ENCODE measurements at places on chromosomes 16 and 17.

- DNase-seq, result no peak
Observed at GRCh38 chr17:32940706-32941390, 12.9 kb downstream of the TMEM98 start.

DNA sequence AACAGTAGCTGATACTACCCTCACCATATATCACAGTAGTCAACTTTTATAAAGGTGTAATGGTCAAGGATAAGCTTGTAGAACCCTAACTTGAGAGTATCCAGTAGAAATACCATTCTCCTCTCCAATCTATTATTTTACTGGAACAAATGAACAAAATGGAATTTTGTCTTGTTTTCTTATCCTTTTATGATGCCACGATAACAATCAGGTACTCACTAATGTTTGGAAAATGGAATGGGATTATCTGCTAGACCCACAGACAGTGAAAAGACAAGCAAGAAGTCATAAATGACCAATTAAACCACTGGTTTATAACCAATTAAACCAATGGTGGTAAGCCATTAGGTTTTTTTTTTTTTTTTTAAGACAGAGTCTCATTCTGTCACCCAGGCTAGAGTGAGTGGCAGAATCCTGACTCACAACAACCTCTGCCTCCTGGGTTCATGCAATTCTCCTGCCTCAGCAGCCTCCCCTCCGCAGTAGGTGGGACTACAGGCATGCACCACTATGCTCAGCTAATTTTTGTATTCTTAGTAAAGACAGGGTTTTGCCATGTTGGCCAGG, 10.4 kb downstream of the GPATCH8 start:
- no peak for DNase-seq

- no peak for DNase-seq
Observed at GRCh38 chr17:47729476-47729875, 3.6 kb upstream of the TBX21 start.

GRCh38 chr16:60110531-60110930, 1376.4 kb upstream of the GOT2 start:
- DNase-seq, result no peak

- DNase-seq, result peak; percentile 57
Observed at GRCh38 chr17:77109764-77110359, 30.9 kb upstream of the SEC14L1 start.

DNA sequence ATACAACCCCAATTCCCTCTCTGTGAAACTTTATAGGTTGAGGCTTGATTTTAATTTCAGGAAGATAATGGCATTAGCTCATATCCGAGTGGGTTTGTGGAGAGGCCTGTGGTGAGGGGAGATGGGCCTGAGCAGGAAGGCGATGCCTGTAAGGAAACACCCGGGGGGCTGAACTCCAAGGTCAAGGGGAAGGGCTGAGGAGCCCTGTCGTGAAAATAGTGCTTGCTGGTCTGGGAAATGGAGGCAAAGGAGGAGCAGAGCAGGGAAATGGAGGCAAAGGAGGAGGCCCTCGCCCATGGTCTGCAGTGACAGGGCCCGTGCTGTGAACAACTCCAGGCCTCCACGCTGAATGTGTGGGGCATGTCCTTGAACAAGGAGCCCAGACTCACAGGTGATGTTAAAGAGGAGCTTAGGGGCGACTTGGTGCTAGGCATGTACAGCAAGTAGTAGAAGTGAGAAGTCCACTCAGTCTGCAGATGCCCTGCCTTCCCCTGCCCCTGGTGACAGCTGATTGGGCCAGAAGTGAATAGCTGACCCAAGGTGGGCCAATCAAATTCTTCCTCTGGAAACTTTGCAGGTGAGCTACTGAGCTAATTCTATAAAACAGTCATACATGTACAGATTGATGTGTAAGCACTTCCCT, 38.1 kb downstream of the MRPS23 start:
- DNase-seq, result no peak

DNA sequence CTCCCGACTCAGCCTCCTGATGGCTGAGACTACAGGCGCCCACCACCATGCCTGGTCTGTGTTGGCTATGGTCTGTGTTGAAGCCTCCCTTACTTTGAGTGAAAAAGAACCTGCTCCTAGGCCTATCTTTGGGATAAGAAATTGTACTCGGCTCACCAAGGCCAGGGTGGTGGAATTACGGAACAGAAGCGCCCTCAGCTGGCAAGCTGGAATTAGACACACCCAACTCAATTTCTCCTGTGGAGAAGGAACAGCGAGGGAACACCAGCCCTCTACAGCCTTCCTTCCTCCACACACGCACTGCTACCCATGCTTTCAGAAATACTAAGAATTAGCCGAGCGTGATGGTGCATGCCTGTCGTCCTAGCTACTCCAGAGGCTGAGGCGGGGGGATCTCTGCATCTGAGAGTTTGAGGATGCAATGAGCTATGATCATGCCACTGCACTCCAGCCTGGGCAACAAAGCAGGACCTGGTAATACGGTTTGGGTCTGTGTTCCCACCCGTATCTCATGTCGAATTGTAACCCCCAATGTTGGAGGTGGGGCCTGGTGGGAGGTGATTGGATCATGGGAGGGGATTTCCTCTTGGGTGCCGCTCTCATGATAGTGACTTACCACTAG, 40.1 kb upstream of the RBBP6 start:
- no peak for DNase-seq

DNA sequence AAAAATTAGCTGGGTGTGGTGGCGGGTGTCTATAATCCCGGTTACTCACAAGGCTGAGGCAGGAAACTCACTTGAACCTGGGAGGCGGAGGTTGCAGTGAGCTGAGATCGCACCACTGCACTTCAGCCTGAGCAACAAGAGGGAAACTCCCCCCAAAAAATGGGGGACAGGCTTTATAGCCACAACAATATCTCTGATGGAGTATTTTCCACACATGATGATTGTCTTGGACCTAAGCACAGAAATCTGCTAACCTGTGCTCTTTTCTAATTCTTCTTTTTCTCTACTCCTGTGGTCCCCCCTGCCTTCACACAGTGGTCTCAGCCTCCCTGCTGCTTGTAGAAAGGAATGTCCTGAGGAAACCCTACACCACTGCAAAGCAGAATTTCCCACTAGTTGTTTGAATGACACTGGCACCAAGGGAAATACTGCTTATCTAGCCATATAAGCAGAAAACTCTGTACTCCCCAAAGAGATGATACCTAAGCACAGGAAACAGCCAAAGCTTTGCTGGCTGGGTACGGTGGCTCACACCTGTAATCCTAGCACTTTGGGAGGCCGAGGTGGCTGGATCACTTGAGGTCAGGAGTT, 117.6 kb downstream of the USP31 start:
- DNase-seq, result no peak

DNA sequence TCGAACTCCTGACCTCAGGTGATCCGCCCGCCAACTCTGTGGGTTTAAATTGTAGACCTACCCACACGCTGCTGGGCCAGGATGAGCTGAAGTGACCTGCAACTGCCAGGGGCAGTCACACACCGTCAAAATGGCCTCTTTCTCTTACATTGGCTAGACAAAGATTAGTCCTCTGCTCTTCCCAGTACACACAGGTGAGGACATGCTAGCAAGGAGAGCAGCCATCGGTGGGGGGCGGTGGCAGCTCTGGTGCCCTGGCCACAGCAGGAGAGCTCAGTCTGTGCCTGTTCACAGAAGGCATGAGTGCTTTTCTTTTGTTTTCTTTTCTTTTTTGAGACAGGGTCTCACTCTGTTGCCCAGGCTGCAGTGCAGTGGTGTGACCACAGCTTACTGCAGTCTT, 29.7 kb downstream of the WIPI1 start:
- DNase-seq, result no peak

DNA sequence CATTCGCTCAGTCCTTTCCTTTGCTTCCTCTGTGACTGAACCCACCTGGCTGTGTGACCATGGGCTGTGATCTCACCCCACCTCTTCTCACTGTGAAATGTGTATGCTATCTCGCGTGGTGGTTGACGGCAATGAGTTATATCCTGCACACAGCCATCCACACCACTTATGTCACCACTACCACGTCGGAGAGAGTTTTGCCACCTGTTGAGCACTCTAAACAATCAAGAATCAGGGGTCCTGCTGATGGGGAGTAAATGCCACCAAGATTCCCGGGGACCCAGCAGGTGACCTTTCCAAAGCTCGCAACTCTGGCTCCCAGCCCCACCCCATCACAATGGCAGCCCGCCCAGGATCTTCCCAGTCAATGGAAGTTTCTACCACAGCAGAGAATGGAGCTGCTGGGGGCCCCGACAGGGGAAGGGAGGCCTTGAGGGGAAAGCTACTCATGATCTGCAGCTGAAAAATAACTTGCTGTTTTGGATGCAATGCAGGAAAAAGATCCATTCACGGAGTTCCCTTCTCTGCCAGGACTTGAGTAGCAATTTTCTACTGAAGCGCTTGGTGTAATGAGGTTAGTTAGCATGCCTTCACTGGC, 26.2 kb upstream of the RCVRN start:
- DNase-seq, result no peak

DNA sequence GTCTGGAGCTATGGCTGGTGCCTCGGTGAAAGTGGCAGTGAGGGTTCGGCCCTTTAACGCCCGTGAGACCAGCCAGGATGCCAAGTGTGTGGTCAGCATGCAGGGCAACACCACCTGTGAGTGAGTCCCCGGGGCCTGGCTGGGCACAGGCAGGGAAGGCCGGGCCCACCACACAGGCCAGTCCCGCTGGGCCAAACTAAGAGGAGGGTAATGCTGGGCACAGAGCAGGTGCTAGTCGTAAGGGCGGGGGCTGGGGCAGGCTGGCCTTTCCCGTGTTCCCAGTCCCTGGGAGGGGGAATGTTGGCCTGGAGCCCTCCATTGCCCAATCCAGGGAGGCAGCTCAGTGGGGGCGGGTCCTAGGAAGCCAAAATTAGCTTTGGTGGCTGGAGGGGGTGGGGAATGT, 2.5 kb downstream of the KIF1C start:
- DNase-seq, result peak; percentile 43

- DNase-seq, result peak; percentile 23
Observed at GRCh38 chr16:70777973-70778406, 23.0 kb downstream of the VAC14 start.

GRCh38 chr17:17568772-17569195, 22.7 kb downstream of the PEMT start:
- DNase-seq, result no peak

DNA sequence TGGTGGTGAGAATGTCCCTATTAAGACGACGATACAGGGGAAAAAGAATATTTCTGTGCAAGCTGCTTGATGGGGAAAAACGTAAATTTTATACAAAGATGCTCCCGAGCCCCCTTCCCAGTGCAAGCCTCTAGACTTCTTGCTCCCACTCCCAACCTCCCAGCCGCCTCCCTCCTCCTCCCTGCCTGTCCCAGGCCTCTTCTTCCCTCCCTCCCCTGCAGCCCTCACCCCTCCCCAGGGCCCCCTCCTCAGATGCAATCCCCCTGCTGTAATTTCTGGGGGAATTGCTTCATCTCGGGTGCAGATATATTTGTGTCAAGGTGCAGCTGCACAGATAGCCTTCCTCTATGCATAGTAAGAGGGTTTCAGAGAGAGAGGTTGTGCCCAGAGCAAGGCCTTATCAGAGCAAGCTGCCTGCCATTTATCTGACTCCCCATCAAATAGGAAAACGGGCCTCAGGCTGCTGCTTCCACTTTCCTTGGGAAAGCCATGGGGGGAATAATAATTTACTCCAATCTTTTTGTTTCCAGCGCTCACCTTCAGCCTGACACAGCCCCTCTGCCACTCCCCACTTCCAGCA, 47.4 kb upstream of the LHX1 start:
- DNase-seq, result no peak

DNA sequence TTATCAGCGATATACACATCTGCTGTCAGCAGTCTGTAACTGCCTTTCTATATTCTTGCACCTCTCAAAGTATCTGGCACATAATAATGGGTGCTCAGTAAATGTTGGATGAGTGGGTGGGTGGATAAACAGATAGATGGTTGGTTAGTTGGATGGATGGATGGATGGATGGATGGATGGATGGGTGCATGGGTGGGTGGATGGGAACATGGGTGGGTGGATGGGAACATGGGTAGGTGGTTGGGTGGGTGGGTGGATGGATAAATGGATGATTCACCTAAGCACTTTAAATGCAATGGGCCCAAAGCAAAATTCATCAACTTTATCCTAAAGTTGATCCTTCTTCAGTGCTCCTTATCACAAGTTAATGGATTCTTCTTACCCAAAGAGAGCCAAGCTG, 48.6 kb downstream of the HELZ start:
- no peak for DNase-seq

- DNase-seq, result peak; percentile 72
Observed at GRCh38 chr17:75753514-75754377, 11.2 kb downstream of the GALK1 start.

- peak; percentile 69 for DNase-seq
Observed at GRCh38 chr16:11004351-11004750, 60.0 kb downstream of the CLEC16A start.

- peak; percentile 67 for DNase-seq
Observed at GRCh38 chr16:20849589-20850390, 43.5 kb downstream of the REXO5 start.

DNA sequence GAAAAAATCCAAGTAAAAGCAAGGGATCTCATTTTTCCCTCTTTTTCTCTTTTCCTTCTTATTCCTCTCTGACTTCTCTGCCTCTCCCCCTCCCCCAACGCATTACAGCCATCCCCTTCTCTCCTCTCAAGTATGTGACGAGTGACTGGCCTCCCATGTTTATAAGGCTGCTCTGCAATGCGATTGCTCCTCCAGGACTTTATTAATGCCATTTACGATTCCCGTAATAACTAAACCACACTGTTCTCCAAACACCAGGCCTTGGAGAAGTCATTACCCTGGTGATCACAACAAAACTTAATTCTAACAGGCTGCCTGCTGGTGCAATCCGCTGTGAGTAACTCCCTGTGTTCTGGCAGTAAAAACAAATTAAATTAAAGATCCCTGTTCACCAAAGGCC, 88.8 kb downstream of the HS3ST3B1 start:
- DNase-seq, result no peak

GRCh38 chr17:48933035-48933434, 11.6 kb downstream of the SNF8 start:
- no peak for DNase-seq

DNA sequence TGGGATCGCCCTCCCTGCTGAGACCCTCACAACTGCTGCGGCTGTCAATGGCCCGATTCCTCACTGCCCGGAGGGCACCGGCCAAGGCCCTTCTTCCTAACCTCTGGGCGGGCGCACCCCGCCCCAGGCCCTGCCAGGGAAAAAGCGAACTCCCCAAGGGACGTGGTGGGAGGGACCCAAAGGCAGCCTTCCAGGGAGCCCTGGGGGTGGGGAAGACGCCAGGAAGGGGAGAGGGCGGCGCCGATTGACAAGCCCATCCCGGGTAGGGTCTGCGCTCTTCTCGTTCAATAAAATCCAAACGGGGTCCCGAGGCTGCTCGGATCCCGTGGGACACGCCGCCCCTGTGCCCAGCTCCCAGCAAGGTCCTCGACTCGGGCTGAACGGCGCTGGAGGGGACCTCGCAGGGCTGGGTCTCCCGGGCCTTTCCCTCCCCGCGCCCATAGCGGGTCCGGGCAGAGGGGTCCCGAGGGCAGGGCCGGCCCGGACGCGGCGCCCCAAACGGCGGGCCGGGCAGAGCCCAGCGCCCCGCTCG, 416 bp downstream of the KIFC3 start:
- DNase-seq, result peak; percentile 28

DNA sequence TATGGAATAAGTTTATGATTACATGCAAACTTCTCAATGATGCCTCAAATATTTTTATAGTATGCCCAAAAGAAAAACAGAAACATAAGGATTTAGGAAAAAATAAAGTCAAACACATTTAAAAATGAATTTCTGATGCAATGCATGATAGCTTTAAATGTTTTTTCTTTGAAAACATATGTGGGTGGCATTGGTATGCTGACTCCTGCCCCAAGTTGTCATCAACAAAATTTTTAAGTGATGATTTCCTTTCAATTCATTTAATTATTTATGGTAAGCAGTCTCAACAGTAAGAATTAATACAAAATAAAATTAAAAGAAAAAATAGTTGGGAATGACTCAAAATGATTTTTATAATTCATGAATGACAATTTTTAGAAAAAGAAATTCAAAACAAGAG, 104.9 kb downstream of the CEP112 start:
- peak; percentile 51 for DNase-seq
